Mononuclear cell (primary cell): ENCODE measurements at places on chromosomes 3 and 15. TPM values are rescaled to one million over a fixed set of nuclear protein-coding genes. Genes with fewer than 3 reads are reported as not detected.

ALG1L2 gene
- total RNA-seq = not detected

TCF12 gene
- total RNA-seq = 45.8 TPM

PP2D1 gene
- total RNA-seq = not detected

TRPC1 gene
- 5.1 TPM for total RNA-seq

TUBGCP5 gene
- 37.5 TPM for total RNA-seq

GOLGA6L7 gene
- total RNA-seq = not detected

CRYGS gene
- 0.21 TPM for total RNA-seq

CFAP100 gene
- not detected for total RNA-seq

MESP2 gene
- total RNA-seq = not detected

ZPLD1 gene
- not detected for total RNA-seq

CX3CR1 gene
- total RNA-seq = 5.7 TPM
